Renal pelvis (tissue), 12 donors: ENCODE measurements at places on chromosomes 16 and 17.

DNA sequence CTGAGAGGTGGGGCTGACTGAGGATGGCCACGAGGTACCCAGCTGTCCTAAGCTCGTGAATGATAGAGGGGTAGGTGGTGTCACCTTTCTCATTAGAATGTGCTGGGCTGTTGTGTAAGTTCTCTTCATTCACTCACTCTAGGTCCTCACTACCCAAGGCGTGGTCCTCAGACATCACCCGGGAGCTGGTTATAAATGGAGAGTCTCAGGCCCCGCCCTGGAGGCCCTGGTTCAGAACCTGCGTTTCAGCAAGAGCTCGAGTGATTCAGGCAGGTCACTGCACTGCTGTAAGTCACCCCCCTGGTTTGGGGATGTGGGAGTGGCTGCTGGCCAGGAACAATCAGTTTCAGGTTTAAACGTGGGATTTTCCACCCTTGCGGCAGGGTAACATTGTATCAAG lies 139.8 kb downstream of the FOXL1 start:
- DNase-seq, result no peak

DNA sequence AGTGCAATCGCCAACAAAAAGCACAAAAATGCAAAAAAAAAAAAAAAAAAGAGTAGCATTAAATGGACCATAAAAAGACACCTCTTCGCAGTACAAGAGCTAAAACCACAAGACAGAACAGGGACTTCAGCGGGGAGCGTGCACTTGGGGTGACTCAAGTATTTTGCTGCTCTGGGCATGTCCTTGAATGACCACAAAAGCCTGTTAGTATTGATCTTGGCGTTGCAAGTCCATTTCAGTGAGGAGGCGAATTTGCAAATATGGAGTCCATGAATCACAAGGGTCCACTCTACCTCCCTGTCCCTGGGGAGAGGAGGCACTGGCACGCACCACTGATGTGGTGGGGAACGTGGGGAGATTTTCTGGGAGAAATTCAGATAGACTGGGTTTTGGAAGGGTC lies 78.9 kb downstream of the CNGB1 start:
- no peak for DNase-seq

GRCh38 chr16:50573947-50574744 lies 25.9 kb downstream of the NKD1 start:
- DNase-seq, result no peak

GRCh38 chr16:20385844-20386832 lies 18.4 kb downstream of the PDILT start:
- peak; percentile 37 for DNase-seq

DNA sequence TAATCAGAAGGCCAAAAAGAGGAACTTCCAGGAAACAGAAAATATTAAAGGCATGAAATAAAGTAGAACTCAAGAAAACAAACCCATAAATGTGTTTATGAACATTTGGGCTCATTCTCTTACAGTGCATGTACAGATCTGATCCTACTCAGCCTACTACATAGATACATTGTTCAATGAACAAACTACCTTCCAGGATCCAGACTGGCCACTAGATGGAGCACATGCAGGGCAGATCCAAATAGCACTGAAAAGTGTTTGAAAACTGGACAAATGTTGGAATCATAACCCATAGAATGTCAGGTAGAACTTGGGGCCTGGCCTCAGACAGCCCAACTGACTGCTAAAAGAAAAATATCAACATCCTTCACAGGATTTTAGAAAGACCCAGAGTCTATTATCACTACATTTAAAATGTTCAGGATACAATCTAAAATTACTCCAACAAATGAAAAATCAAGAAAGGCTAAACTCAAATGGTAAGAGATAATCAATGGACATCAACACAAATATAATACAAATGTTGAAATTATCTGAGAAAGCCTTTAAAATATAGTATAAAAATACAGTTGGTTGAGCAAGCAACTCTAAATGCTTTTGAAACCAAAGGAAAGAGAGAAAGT lies 122.4 kb upstream of the NUDT7 start:
- no peak for DNase-seq

DNA sequence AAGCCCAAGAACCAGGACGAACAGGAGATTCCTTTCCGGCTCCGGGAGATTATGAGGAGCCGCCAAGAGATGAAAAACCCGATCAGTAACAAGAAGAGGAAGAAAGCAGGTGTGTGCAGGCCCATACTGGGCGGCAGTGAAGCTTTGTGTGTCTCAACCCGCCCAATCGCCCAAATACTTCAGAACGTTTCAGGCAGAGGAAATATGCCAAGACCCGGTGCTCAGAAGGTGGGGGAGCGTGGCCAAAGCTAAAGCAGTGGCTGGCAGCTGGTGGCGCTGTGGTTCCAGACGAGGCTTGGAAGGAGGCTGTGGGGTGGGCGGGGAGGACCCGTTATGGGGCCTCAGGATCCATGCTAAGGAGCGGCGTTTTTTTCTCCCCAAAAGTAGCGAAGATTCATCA lies 1.2 kb downstream of the CCDC137 start:
- no peak for DNase-seq

GRCh38 chr17:47290870-47291241 lies 32.9 kb upstream of the EFCAB13 start:
- no peak for DNase-seq

DNA sequence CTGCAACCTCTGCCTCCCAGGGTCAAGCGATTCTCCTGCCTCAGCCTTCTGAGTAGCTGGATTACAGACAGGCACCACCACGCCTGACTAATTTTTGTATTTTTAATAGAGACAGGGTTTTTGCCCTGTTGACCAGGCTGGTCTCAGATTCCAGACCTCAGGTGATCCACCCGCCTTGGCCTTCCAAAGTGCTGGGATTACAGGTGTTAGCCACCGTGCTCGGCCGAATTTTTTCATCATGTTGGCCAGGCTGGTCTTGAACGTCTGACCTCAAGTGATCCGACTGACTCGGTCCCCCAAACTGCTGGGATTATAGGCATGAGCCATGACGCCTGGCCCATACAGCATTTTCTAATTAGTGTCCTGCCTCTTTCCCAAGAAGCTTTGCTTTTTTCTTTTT lies 52.7 kb upstream of the ADORA2B start:
- DNase-seq, result no peak

GRCh38 chr16:6852643-6853225 lies 479.9 kb upstream of the RBFOX1 start:
- no peak for DNase-seq

DNA sequence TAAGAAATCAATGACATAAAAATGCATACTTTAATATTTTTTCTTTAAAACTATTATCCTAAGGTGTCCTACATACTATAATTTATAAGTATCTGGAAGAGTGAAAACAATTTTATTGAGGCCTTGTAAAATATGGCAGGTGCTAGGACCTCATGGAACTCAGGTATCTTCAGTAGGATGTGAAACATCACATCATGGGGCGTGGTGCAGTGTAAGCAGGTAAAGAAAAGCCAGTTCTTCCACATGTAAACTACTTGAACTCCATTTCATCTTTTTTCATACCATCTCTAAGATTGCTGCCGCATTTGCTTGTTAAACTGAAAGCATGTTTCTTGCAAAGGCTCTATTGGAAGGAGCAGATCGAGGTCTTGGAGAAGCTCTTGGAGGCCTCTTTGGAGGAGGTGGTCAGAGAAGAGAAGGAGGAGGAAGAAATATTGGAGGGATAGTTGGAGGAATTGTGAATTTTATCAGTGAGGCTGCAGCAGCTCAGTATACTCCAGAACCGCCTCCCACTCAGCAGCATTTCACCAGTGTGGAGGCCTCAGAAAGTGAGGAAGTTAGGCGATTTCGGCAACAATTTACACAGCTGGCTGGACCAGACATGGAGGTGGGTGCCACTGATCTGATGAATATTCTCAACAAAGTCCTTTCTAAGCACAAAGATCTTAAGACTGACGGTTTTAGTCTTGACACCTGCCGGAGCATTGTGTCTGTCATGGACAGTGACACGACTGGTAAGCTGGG lies at the start of gene CAPNS2:
CAPNS2 (plus strand) TSS at position 253 of the 744 bp plus-strand sequence; CDS start at position 326, 73 bp downstream.
- no peak for DNase-seq

GRCh38 chr17:22516861-22517636 lies 824.7 kb downstream of the KCNJ18 start:
- DNase-seq, result no peak

DNA sequence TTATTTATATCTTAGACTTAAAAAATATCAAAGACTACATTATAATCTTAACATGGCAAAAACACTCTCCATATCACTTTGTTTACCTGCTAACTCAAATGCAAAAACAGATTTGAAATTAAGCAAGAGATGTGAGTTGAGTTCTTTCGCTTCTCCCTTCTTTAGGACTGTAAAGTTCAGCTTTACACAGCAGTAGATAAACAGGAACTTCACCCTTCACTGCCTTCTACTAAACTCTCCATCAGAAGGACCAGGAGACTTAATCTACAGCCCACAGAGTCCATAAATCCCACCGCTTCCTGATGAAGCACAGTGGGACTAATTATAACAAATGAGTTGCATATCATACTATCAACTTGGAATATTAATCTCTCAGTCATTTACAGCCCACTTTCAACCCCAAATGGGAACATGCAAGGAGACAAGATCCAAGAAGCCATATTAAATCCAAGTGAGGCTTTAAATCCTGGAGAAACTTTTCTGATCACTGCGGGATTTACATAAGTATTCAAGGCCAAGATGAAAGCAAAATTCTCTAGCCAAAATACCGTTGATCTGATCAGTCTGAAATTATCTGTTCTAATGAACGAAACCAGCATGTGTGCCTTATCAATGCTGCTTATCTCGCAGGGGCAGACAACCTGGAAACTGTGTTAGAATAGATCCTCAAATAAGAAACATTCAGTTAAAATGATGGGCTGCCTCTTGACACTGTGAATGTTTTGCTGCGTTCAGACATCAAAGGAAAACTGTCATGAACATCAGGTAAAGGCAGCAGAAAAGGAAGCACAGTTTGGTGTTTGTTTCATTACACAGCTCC lies 1.6 kb downstream of the AMFR start:
- no peak for DNase-seq

DNA sequence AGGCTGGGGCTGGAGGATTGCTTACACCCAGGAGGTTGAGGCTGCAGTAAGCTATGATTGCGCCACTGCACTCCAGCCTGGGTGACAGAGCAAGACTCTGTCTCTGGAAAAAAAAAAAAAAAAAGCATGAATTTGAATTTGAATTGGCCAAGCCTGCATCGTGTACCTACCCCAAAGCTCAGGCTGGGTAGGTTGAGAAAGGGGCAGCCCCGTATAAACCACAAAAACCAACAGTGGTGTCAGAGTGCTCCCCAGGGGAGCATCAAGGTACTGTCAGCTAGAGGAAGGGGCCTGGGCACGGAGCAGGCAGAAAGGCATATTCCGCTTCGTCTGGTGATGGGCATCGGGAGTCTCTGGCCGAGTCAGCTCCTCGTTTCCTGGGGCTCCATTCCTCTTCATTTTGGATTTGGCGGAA lies 40.9 kb downstream of the RAP1GAP2 start:
- DNase-seq, result no peak

GRCh38 chr17:8326511-8327302 lies 12.9 kb upstream of the ODF4 start:
- no peak for DNase-seq

DNA sequence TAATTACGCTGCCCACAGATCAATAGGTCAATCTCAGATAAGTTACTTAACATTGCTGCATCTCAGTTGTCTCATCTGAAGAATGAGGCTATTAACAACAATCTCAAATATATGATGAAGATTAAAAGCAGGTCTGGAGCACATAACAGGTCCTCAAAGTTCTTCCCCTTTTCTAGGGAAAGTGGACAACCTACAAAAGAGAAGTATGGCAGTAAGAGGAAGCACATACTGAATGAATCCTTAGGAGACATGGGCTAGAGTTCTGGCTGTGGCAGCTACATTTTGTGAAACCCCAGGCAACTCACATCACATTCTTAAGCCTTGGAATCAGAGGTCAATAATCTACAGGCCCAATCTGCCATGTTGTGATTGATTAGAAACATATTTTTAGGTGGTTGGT lies 180.6 kb downstream of the PCTP start:
- no peak for DNase-seq

- no peak for DNase-seq
Observed at GRCh38 chr17:40480501-40481003, 20.9 kb downstream of the TNS4 start.

DNA sequence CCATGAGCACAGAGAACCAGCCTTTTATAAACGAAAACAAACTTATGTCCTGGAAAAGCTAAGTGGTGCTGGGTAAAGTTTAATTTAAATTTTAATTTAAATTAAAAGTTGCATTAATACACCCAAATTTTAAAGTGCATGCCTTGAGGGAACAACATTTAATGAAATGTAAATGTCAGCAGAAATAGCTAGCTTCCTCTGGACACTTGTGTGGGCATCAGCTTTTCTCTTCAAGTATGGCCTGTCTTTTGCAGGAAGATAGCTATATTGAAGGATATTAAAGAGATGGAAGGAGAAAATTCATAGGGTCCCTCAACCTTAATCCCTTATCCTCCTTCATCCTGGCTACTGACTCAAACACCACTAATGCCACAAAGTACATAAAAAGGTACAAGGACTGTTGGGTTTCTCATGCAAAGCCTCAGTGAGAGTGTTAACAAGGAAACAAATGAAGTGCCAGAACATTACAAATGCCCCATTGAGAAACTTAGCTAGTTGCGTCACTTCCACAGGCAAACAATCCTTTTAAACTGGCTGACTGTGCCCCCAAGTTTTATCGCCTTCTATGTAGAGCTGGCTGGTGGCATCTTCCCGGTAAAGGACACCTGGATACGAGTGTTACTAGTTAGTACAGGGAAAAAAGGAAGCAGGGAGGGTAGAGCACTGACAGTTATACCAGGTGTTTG lies 14.1 kb downstream of the PHF12 start:
- no peak for DNase-seq

DNA sequence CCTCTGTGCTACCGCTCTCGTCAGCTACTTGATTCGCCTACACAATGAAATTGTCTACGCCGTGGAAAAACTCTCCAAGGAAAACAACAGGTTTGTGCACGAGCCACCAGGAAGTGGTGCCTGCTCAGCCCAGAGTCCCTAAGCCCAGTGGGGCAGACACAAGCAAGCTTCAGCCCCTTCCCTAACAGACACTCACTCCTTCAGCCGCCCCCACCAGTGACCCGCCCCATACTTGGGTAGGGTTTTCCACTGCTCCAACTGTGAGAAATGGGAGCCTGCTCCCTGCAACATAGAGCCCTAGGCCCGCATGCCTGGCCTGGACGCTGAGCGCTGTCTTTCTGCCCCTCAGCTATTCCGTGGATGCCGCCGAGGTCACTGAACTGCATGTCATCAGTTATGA lies 28.6 kb upstream of the ENDOV start:
- DNase-seq, result no peak

- DNase-seq, result no peak
Observed at GRCh38 chr17:55710829-55711496, 11.7 kb downstream of the TMEM100 start.

- no peak for DNase-seq
Observed at GRCh38 chr17:55521186-55521585, 9.9 kb upstream of the SMIM36 start.

DNA sequence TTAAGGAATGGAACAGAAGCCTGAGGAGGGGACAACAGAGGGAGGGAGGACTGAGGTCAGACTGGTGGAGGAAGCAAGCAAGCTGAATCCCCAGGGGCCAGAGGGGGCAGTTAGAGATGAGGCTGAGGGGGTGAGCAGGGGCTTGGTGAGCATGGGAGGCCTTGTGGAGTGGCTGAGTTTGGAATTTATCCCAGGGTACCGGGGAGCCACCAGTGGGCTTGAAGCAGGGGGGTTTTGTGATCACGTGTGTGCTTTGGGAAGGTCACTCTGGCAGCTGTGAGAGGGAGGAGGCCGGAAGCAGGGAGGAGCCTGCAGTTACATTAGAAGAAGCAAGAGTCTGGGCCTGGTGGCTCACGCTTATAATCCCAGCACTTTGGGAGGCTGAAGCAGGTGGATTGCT lies 9.8 kb upstream of the CTCF start:
- DNase-seq, result no peak
